ENCODE measurements at places on chromosomes 6 and 20. TPM values are rescaled to one million over a fixed set of nuclear protein-coding genes. Genes with fewer than 3 reads are reported as not detected.

GRCh38 chr6:91464201-91464600, 877.3 kb upstream of the MAP3K7 start:
- no peak for DNase-seq

GRCh38 chr20:63534831-63535651, 2.1 kb downstream of the PTK6 start:
- DNase-seq: no peak

GRCh38 chr20:17888044-17888443, 80.5 kb downstream of the SNX5 start:
- DNase-seq: no peak

- no peak for DNase-seq
Measured at GRCh38 chr6:31227143-31227542, 44.7 kb downstream of the HLA-C start.

HLA-DRA gene
- total RNA-seq: 8.6 TPM

RBPJL gene
- not detected for total RNA-seq

GRCh38 chr6:102619585-102619984, 1226.1 kb downstream of the GRIK2 start:
- DNase-seq: no peak

PCSK2 gene
- total RNA-seq: not detected

KIAA1755 gene
- total RNA-seq: not detected

DNA sequence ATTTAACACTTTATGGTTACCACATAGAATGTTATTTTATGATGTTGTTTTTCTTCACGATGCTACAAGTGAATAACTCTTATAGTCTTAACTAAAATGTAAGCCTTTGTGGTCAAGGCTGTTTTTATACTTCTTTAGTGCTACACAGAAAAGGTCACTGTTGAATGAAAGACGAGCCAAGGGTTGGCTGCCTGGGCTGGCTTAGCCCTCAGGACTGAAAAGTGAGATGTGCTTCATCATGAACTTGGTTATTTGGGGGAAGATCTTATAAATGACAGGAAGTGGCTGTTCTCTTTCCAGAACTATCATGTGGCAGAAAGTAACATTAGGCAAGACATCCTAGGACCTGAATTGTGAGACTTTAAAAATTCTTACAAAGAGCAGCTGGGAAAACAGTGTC, 404.0 kb downstream of the BTBD3 start:
- no peak for DNase-seq

- no peak for DNase-seq
Measured at GRCh38 chr20:39356908-39357307, 394.8 kb downstream of the DHX35 start.

MTFR2 gene
- total RNA-seq: 20.9 TPM

DNA sequence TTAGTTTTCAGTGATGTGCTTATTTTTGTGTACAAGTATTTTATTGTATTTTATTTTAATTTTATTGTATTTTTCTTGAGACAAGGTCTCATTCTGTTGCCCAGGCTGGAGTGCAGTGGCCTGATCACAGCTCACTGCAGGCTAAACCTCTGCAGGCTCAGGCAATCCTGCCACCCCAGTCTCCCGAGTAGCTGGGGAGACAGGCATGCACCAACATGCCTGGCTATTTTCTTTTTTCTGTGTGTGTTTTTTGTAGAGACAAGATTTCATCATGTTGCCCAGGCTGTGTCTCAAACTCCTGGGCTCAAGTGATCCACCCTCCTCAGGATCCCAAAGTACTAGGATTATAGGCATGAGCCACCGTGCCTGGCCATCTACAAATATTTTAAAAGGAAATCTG, 146.3 kb downstream of the MANEA start:
- DNase-seq: no peak

DNA sequence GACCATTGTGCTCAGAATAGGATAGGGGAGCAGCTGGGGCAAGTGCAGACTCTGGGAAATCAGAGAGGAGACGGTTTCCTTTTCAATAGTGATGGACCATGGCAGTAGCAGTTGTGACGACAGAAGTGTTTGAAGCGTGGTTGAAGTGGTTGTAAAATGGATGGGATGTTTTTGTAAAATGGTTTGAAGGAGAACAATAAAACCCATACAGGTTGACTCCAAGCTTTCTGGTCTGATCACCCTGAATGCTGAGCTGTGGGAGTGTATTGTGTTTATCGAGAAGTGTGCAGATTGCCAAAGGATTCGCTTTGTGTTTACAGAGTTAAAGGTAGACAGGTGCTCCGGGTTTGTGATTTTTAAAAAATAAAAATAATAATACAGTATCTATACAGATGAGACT, 255.2 kb upstream of the SULF2 start:
- no peak for DNase-seq

TSPYL1 gene
- 38.6 TPM for total RNA-seq

- DNase-seq: no peak
Measured at GRCh38 chr6:12001706-12002435, 10.2 kb upstream of the HIVEP1 start.

PDRG1 gene
- 17.7 TPM for total RNA-seq

TP53TG5 gene
- 0.29 TPM for total RNA-seq

- no peak for DNase-seq
Measured at GRCh38 chr6:36312854-36313648, 23.6 kb downstream of the BNIP5 start.

- no peak for DNase-seq
Measured at GRCh38 chr6:126064257-126064747, 78.0 kb downstream of the TRMT11 start.

DNA sequence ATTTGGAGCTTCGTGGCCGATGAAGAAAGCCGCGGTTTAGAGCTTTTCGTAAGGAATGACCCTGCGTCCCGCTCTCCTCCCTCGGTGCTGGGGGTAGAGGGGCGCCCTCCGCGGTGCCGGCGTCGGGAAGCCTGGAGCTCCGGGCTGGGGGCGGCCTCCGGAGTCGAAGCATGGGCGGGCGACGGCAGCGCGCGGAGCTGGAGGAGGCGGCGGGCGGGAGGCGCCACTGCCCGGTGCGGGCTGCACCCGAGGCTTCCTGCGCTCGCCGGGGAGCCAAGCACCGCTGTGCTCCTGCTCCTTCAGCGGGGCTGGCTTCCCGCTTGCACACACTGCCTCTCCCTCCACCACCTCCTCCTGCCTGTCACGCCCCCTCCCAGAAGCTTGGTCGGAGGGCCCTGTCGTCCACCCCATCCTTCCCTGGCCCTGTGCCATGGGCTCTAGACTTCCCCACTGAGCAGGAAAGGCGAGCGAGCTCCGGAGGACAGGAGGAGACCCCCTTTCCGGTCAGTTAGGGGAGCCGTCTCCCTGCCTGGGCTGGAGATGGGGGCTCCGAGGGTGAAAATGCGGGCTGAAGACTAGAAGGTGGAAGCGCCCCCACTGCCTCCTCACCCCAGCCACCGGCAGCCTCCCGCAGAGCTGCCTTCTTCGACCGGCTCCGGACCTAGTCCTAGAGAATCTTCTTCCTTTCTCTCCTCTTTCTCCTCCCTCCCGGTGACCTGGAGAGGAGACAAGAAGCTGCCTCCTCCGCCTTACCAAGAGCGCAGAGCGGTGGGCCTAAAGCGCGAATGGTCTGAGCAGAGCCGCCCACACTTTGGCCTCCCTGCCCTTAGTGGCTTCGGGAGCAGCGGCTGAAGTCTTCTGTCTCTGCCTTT, 1.8 kb downstream of the CDH4 start:
- DNase-seq: no peak

GRCh38 chr6:31401403-31401802, 2.0 kb upstream of the MICA start:
- DNase-seq: peak; percentile 17

GRCh38 chr6:133699741-133700385, 189.1 kb upstream of the TCF21 start:
- DNase-seq: no peak

- peak; percentile 4 for DNase-seq
Measured at GRCh38 chr6:116386581-116387299, 16.0 kb downstream of the DSE start.

DNA sequence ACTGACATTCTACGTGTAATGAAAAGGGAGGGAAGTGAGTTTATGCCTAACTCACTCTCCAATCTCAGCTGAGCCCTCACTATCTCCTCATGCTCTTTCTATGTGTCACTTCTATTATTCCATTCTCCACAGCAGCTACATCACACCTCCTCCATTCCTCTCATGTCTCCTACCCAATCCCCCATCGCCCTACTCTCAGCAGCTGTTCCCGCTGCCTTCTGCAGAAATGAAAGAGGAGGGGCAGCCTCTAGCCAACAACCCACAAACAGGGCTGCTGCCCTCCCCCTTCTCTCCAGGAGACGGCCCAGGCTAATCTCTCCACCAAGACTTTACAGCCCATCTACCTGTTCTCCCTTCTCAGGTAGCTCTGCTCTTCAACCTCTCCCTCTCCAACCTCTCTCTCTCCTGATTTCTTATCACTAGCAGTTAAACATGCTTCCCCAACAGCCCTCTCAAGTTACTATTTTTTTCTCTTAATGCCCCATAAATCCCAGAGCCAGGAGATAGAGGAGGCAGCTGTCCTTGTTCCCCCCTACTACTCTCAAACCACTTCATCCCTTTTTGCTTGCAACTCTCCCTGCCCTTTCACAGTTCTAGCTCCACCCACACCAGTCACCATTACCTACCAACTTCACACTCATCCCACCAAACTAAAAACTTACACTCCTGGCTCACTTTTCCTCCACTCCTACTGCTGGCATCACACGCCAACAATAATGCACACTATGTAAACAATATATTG, 136.5 kb downstream of the BTBD9 start:
- no peak for DNase-seq

GRCh38 chr6:140063021-140063399, 688.6 kb upstream of the CITED2 start:
- DNase-seq: no peak

- DNase-seq: no peak
Measured at GRCh38 chr6:52546678-52547077, 30.2 kb downstream of the TRAM2 start.

DNA sequence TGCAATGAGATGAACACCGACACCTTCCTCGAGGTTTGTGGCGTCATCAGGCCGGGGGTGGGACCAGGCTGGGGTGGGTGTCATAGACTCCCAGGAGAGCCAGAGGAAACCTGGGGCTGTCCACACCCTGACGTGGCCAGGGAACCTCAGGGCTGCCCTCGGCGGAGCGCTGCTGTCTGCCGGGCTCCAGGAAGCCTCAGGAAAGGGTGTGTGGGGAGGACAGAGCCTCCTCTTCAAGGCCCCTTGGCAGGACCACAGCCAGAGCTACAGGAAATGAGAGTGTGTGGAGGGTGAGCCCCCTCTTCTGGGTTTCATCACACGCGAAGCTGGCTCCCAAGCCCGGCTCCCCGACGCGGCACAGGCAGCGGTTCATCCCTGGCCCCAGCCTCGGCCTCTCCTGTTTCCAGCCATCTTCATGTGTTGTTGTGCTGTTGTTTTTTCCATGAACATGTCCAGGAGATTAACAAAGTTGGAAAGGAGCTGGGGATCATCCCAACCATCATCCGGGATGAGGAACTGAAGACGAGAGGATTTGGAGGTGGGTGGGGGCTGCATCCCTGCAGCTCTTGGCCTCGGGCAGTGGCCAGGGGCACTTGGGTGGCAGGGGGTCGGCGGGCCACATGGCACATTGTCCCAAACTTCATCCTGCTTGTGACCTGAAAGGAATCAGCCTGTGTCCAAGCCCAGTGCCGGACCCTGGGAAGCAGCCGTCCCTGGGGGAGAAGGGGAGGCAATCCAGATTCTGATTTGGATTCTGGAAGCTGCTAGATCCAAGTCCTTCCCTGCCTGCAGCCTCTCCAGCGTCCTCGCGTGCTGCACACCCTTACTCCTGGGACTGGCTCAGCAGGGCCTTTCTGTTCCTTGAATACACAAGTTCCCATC, 6.4 kb downstream of the NPEPL1 start:
- DNase-seq: no peak

- peak; percentile 31 for DNase-seq
Measured at GRCh38 chr20:62900692-62901584, 25.4 kb downstream of the DIDO1 start.

- no peak for DNase-seq
Measured at GRCh38 chr6:170190046-170190445, 100.8 kb downstream of the DLL1 start.

SIM1 gene
- total RNA-seq: not detected

SLPI gene
- total RNA-seq: not detected

DNA sequence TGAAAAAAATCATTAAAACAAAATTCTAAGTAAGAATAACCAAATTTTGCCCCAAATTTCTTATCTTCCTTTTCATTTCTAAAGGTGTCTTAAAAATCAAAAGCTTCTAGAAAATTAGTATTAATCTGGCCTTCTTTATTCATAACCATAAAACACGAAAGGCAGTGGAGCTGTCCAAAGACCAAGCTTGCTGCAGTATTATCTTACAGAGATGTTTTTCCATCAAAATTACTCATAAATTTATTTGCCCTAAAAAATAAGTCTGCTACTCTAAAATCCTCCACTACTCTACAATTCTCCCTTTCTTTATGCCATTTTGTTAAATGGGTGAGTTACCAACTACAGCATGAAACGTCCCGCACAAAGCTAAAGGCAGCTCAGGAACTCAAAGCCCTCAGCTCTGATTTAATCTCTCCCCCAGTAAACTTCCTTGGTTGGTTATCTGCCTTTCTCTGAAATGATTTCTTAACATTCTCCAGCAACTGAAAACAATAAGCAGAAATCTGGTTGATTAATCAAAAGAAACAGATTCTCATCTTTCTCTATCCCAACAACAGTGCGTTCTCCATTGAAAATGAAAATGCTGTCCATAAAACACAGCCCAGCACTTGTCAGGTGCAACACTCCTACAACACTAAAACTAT, 2.1 kb downstream of the USP49 start:
- no peak for DNase-seq

DNA sequence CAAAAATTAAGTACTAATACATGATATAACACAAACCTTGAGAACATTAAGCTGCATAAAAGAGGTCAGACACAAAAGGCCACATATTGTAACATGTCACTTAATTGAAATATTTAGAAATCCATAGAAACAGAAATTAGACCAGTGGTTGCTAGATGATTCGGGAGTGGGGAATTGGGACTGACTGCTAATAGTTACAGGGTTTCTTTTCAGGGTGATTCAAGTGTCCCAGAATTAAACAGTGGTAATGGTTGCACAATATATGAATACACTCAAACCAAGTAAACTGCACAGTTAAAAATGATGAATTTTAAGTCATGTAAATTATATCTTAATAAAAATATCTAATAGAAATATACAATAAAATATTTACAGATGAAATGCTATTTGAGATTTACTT, 174.5 kb downstream of the WDR27 start:
- DNase-seq: no peak

GRCh38 chr6:126020305-126021050, 34.1 kb downstream of the TRMT11 start:
- DNase-seq: no peak

GRCh38 chr6:4413073-4413472, 277.7 kb upstream of the ECI2 start:
- no peak for DNase-seq

Data from activated CD8-positive, alpha-beta T cell treated with anti-CD3 and anti-CD28 coated beads for 36 hours (primary cell).